Activated CD4-positive, alpha-beta T cell treated with anti-CD3 and anti-CD28 coated beads, Interleukin-10, Interleukin-2, amounts not matched to agents 100 ng/mL and 50 ng/mL, durations not matched to agents 16 hours and 8 hours (primary cell): ENCODE measurements at places on chromosomes 5 and 9.

GRCh38 chr5:144779368-144779767 is 608.7 kb downstream of the KCTD16 start:
- no peak for DNase-seq

- no peak for DNase-seq
These were observed 69.3 kb downstream of the ISL1 start for GRCh38 chr5:51452562-51452961.

- DNase-seq: no peak
These were observed 126.7 kb downstream of the COL23A1 start for GRCh38 chr5:178463321-178464155.

DNA sequence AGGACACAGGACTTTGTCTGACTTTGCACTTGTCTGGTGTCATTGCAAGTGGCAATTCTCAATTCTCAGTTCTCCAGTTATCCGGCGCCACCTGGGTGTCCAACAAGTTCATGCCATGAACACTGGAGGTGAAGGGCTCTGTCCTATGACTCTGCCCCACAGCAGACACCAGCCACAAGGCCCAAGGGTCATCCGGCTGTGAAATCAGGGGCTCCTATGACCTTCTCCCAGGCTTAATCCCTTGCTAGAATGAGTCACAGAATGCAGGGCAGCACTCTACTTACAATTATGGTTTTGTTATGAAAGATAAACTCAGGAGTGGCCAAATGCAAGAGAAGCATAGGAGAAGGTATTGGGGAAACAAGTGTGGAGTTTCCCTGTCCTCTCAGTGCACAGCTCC is 392.0 kb downstream of the GADD45G start:
- peak; percentile 35 for DNase-seq

DNA sequence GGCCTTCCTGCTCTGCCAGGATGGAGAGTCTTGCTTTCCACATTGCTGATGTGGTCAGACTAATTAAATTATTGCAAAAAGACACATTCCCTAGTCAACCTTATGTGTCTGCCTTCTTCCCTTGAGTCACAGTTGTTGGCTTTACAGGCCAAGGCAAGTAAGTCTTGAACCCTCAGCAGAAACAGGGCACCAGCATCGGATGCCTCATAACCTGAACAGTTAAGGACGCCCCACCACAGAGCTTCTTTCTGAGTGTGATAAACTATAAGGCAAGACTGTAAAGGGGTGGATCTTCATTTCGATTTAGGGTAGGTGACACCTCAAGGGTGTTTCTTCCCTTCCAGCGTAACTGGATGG is 670 bp upstream of the KIF2A start:
- no peak for DNase-seq

- no peak for DNase-seq
These were observed 315.5 kb downstream of the SEMA5A start for GRCh38 chr5:9230355-9230754.

DNA sequence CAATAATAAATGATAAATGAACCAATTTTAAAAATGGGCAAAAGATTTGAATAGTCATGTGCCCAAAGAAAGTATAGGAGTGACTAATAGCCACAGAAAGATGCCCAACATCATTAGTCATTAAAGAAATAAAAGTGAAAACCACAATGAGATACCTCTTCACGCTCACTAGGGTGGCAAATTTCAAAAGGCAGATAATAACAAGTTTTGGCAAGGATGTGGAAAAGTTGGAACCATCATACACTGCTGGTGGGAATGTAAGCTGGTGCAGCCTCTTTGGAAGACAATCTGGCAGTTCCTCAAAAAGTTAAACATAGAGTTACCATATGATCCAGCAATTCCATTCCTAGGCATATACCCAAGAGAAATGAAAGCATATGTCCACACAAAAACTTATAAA is 1819.8 kb downstream of the MAT2B start:
- no peak for DNase-seq

DNA sequence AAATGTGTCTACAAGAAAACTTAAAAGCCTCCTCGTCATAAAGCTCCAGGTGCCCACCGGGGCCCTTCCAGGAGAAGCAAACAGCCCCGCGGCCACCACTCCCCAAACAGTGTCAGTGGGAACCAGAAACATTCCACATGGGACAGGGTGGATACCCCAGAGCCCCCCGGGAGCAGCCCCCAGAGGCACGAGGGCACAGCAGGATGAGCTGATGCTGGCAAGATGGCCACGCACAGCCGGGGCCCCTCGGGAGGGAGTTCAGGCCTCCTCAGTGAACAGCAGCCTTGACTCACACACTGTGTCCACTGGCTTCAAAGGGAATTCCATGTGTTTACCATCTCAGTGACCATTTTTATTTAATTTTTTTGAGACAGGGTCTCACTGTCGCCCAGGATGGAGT is 10.5 kb downstream of the EXD3 start:
- no peak for DNase-seq

- DNase-seq: no peak
These were observed 191.0 kb upstream of the S1PR3 start for GRCh38 chr9:88800329-88800682.

DNA sequence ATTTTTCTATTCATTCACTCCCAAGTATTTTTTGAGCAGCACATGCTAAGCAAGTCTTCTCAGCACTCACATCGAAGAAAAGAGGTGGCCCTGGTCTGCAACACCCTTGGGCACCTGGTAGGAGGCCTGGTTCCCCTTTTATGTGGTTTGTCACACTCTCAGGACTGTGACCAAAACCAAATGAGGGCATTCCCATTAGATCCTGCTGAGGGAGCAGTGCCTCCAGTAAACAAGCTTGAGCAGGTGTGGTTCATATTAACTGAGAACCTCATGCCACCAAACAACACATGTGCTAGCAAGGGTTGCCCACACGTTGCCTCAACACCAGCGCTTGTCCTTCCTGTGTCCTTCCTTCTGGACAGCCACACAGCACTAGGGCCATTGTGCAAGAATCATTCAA is 26.9 kb upstream of the SYK start:
- DNase-seq: no peak

- DNase-seq: no peak
These were observed 1.0 kb downstream of the LRRC8A start for GRCh38 chr9:128882677-128883603.

GRCh38 chr9:98149422-98149821 is 30.4 kb upstream of the TRIM14 start:
- no peak for DNase-seq
